ENCODE measurements at places on chromosomes 2 and 18.

- DNase-seq: no peak
Measured at GRCh38 chr2:191713837-191714236, 35.9 kb downstream of the NABP1 start.

GRCh38 chr18:39238981-39239660 is 1673.5 kb upstream of the CELF4 start:
- DNase-seq: no peak

- no peak for DNase-seq
Measured at GRCh38 chr2:241984271-241984655, 114.7 kb downstream of the RTP5 start.

DNA sequence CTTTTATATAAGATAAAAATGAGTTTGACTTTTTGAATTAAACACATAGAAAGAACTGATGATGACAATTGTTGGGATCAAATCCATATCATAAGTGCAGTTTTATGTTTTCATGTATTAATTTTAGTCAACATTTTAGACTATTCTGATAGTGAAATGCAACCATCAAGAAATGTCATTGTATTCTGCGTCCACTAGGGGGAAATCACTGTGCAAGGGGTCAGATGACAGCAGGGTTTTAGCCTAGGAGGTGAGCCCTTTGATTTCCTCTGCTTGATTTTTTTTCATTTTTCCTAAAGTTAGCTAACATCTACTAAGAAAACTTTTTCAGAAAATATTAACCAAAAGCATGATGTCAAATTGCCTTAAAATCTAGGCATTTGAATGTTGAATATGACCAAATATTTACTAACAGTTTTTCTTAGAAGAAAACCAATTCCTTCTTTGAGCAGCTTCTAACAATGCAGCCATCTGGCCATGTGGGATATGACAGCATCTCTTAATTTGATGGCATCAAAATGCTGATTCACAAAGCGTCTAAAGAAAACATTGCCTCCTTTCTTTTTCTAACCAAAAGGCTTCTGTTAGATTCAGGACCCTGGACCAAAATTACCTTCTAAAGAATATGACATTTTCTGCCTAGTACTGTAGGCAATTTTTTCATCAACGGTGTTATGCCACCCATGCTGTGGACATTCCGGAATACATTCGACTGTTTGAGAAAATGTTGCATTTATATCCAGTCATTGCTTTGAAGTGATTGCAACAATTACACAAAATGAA is 141.5 kb downstream of the SPHKAP start:
- DNase-seq: peak; percentile 19

GRCh38 chr2:155368934-155369333 is 670.4 kb downstream of the KCNJ3 start:
- DNase-seq: peak; percentile 3

DNA sequence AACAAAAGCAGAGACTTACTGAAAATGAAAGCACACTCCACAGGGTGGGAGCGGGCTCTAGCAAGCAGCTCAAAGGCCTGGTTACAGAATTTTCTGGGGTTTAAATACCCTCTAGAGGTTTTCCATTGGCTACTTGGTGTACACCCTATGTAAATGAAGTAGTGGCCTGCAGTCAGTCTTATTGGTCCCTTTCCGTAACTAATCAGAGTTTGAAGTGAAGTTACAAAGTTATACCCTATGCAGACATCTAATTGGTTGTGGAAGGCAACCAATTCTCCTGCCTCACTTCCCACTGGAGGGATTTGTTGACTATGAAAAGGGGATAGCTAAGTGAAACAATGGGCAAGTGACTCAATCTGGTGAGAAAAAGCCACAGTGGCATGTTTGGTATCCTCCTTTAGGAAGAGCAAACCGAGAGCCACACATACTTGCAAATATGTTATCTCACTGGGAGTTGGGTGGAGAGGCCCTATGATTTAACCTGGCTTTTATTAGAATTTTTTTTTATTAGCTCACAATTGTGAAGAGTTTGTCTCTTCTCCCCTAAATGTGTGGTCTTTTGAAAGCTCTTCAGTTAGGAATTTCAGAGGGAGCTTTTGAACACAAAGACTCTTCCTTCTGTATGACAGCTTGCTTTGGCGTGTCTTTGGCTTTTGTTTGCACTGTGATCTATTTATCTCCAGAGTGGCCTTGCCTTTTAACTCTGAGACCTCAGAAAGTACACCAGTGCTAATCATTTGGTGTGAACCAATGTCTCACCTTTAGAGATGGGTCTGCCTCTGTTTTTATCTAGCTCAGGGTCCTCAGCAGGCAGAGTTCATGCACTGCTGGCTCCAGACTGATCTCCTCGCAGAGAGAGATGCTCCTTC is 69.6 kb downstream of the MAP4K4 start:
- DNase-seq: peak; percentile 97

DNA sequence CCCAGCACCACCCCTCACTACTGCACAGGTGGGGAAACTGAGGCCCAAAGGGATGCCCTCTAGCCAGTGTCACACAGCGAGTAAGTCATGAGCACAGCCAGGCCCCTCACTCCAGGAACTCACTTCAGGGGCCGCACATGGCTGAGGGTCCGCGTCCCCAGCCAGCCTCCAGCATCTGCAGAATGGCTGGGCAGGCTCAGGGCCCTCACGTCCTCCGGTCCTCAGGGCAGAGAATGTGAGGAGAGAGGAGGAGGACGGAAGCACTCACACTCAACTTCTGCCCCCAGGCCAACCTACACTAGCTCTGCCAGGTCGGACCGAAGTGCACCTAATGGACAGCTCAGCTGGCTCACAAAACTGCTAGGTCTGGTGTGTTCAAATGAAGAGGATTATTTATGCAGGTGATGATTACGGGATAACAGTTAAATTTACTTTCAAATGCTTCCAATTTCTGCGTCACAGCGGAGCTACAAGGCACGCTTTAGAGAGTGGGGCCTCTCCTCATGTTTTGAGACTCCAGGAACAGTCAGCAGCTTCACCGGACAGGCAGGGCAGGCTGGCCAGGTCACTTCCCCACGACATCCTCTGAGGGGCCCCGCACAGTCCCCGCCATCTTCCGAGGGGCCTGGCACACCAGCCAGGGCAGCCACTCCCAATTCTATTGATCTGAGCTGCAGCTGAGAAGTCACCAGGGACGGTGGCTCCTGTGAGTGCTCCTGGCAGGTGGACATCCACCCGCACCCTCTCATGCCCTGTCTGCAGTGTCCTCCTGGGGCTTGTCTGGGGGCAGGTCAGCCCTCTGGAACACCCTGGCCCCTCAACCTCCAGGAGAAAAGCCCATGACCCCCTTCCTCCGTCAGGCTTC is 26.5 kb downstream of the KIF1A start:
- no peak for DNase-seq

DNA sequence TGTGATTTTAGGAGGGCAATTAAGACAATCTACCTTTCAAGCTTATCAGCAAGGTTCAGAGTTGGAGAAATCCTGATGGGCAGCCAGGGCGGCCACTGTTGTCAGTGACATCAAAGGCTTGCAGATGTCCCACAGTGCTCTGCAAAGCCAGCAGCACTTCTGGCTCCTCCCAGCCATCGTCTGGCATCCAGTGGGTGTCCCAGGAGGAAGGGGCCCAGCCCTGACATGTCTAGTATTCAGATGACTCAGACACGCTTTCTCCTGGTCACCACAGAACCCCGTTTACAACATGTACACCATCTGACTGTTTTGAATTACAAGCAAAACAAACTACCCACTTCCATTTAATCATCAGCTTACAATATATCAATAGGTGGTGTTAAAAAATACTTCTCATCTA is 61.4 kb downstream of the CYRIA start:
- DNase-seq: no peak

- peak; percentile 61 for DNase-seq
Measured at GRCh38 chr2:60411295-60411694, 142.2 kb downstream of the BCL11A start.

DNA sequence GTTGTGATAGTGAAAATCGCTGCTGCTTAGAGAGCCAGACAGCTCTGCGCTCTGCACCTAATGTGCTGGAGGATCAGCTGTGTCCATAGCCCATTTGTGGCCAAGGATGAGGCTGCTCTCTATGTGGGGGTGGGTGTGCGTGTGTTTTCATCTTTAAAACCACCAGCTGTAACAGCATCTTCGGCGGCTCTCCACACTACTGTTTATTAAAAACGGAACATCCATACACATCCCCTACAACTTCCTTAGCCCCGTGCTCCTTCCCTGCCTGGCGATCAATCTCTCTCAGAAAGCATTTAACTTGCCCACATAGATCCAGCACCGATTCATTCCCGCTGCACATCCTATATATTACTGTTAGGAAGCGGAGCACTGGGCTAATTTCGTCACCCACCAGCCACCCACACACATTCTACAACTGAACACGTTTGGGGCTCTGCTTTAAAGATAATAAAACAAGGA is 1.6 kb downstream of the CELF4 start:
- no peak for DNase-seq

DNA sequence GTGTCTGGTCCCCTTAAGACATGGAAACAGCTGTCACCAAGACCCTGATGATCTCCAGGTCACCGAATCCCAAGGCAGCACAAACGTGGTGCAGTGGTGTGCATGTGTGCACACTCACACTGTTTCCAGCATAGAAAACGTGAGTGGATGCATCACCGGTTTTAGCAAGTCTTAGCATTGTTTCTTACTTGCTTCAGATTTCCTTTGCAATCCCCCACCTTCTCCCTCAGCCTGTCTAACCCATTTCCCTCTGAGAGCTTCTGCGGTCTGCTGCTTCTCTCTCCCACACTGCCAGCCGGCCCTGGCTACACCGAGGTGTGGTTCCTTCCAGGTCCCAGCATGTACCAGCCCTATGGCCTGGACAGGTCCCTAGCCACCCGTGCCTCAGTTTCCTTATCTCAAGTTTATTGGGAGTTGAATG is 343.4 kb upstream of the HS6ST1 start:
- DNase-seq: no peak

GRCh38 chr2:157471078-157471477 is 27.2 kb upstream of the CYTIP start:
- no peak for DNase-seq

DNA sequence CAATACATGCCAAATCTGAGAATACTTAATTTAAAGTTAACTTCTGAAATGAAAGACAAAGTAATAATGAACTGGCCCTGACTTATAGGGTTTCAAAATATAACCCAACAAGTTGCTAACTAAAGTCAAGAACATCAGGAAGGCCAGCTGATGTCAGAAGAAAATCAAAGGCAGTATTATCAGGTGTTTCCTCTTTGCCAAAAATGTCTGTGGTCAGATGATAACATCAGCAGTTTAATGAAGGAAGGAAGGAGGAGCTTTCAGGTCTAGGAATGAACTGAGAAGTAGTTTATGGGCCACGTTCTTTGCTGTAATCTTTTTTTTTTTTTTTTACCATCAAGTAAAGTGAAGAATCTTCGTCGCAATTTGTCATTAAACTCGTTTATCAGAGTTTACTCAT is 40.9 kb downstream of the CDH2 start:
- no peak for DNase-seq

- DNase-seq: no peak
Measured at GRCh38 chr2:173513107-173513727, 158.5 kb downstream of the CDCA7 start.

DNA sequence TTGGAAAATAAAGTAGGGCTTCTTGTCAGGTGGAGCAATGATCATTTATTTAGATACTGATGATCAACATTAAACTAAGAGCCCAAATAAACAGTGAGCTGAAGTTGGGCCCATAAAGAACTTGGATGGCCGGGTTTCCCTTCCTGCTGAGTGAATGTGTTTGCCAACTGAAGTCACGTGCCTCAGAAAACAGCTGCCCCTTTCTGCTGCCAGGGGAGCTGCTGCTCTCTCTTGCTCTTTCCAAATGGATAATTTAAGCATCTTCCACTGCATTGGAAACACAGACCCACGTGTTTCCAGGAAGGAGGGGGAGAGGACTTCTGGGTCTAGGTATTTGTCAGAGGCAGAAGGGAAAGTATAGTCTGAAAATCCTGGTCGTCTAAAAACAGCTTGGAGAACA is 22.9 kb upstream of the NCKAP5 start:
- no peak for DNase-seq

- DNase-seq: no peak
Measured at GRCh38 chr2:74702001-74702715, 48.1 kb downstream of the SEMA4F start.

DNA sequence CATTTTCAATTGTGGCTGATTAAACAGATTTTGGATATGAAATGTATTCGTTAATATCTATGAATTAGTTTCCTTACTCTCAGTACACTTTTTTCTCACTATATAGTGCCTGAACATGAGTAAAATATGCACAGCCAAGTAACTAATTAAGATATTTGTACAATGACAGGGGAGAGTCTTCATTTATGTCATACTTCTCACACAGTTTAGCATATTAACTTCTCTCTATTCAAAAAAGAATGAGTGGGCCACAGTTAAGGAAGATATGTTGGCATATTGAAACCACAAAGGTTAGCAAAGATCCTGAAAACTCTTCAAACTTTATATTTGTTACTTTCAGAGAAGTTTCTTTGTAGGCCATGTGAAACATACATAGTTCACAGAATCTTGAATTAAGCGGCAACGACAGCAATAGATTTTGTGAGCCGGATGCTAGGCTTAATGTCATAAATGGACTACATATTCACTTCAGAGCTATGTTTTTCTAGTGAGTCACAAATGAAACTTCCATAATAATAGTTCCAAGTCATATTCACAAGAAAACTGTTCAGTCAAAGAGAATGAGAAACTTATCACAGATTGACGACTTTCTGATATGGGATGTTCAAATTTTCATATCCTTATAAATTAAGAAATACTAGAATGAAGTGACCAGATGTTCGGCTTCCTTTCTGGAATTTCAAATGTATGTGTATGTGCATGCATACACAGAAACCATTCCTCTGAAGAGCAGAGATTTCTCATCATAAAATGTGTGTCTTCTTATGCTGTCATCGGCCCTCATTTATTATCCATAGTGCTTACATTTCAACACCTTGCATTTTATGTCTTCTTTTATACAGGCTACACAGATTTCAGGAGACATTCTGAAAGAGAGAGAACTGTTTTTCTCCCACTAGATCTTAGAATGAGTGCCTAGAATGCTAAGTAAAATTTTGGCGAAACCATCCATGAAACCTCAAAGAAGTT is 584.0 kb downstream of the SATB2 start:
- DNase-seq: peak; percentile 89

GRCh38 chr2:120348737-120349439 is 3.0 kb downstream of the INHBB start:
- peak; percentile 36 for DNase-seq

- DNase-seq: no peak
Measured at GRCh38 chr18:77359561-77360314, 110.1 kb downstream of the GALR1 start.

GRCh38 chr2:112021781-112022231 is 33.3 kb upstream of the TMEM87B start:
- peak; percentile 51 for DNase-seq

GRCh38 chr2:101753720-101754490 is 56.4 kb downstream of the MAP4K4 start:
- no peak for DNase-seq

DNA sequence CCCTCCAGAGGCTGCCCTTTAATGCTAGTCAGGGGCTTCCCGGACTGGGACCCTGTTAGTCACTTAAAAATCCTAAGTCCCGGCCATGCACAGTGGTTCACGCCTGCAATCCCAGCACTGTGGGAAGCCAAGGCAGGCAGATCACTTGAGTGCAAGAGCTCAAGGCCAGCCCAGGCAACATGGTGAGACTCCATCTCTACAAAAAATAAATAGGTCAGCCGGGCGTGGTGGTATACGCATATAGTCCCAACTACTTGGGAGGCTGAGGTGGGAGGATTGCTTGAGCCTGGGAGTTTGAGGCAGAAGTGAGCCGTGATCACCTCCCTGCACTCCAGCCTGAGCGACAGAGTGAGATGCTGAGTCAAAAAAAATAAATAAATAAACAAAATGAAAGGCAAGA is 17.2 kb upstream of the KCNG2 start:
- no peak for DNase-seq

GRCh38 chr2:25201265-25201664 is 32.9 kb upstream of the POMC start:
- no peak for DNase-seq

All from fibroblast of skin of right biceps (primary cell).